ENCODE measurements at places on chromosomes 6 and 20.

DNA sequence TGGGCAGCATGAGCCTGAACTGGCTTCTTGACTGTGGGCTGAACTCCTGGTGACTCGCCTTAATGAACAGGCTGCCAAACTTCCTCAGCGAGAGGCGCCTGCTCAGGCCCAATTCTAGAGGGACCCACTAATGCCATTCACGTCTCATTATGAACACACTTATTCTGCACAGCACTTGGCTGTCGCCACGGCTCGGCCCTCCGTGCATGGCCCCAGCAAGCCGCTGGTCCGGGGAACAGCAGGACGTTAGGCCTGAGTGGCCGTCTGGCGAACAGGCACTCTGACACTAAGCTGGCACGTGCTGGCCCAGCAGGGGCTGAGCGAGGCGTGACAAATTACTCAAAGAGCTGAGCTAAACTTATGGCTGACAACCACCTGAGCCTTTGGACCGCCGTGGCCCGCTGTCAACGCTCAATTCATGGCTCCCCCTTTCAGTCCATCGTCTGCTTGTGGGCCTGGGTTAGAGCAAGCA lies 45.9 kb downstream of the INSM1 start:
- no peak for DNase-seq

DNA sequence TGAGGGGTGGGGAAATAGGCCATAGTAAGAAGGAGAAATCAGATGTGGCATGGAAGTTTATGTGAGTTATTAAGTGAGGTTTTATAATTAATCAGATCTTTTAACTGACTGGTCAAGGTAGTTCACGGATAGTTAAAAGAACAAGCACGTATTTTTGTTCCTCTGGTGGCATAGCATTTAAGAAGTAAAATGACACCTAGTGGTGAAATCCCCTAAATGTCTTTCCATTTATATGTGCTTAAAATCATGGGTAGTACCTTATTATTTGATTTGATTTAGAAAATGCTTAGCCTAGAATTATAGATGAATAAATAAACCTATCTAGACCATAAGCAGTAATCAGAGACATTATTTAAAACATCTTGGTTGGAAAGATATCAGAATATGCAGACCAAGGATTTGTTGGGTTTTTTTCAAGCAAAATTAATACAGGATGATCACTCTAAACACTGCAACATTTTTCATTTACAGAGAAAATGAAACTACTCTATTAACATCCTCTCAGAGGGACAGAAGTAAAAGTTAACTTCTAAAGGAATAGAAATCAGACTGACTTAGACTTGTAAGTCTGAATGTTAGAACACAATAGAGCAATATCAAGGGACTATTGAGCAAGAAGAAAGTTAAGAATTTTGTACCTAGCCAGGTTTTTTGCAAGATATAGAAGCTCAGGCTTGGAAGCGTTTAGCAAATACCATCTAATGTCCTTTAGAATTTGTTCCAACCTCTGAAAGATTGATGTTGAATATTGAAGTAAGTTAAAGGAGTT lies 81.1 kb downstream of the STXBP5 start:
- no peak for DNase-seq

DNA sequence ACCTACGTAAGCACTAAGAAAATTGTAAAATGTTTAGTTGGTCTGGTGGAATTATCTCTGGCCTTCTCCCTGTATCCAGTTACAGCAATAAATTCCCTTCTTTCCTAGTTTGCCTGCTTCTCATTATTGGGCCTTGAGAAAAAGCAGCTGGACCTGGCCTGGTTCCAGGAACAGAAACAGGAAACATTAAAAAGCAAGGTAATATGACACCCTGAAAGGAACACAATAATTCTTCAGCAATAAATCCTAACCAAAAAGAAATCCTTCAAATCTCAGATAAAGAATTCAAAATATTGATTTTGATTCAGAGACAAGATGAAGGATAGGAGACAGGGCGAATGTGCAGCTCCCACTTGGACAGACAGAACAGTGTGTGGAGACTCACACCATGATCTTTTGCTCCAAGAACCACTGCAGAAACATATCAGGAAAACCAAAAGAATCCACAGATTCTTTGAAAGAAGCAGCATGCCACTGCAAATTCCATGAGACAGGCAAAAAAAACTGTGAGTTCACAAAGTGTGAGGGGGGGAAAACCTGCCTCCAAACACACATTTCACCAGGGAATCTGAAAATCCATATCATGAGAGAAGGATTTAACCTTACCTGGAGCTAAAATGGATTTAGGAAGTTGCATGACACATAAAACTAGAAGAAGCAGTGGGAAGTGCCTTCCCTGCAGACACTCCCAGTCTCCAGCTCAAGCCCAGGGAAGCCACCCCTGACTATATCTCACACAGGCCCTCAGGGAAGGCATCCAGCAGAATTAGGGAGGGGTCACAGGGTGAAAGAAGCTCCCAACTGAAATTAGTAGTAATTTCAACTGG lies 28.9 kb downstream of the TREM1 start:
- no peak for DNase-seq

DNA sequence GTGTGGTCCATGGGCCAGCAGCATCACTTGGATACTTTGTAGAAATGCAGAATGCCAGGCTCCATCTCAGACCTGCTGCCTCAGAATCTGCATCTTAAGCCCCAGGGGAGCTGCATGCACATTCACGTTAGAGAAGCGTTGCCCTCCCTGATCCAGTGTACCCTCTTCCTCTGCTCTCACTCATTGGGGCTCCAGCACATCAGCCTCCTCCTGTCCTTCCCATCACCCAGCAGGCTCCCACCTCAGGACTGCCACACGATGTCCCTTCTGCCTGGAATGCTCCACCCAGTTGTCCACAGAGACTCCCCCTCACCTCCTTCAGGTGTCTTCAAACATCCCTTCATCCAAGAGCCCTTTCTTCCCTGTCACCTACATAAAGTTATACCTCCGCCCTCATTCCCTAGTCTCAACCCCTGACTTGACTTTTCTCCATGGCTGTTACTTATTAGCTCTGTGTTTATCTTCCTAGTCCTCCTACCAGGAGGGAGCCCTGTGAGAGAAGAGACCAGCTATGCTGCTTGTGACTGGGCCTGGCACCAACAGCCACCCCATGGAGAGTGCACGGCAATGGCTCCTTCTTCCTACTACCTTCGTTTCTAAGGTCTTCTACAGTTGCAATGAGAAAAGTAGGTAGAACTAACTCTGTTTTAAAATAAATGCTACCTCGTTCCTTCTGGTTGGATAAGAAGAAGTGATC lies 3.3 kb upstream of the ACSS1 start:
- no peak for DNase-seq

GRCh38 chr6:129329678-129330077 lies 380.3 kb downstream of the ARHGAP18 start:
- no peak for DNase-seq

DNA sequence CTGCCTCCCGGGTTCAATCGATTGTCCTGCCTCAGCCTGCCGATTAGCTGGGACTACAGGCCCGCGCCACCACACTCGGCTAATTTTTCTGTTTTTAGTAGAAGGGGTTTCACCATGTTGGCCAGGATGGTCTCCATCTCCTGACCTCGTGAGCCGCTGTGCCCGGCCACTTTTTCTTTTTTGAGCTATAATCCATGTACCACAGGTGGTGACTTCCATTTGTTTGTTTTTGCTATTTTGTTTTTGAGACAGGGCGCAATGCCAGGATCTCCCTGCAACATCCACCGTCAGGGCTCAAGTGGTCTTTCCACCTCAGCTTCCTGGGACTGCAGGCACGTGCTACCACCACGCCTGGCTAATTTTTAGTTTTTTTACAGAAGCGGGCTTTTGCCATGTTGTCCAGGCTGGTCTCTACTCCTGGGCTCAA lies 8.5 kb downstream of the HSPA1B start:
- DNase-seq = no peak

GRCh38 chr20:8898823-8899222 lies 170.1 kb upstream of the PLCB4 start:
- DNase-seq = no peak

- no peak for DNase-seq
Measured at GRCh38 chr6:36643977-36644376, 34.5 kb upstream of the CDKN1A start.

GRCh38 chr6:100276311-100277057 lies 188.2 kb downstream of the SIM1 start:
- no peak for DNase-seq

GRCh38 chr20:32357375-32357868 lies 709 bp upstream of the ASXL1 start:
- DNase-seq = no peak

GRCh38 chr20:33400812-33401183 lies 521 bp downstream of the CDK5RAP1 start:
- no peak for DNase-seq
